ENCODE measurements at places on chromosomes 1 and 21.

- DNase-seq: no peak
Measured at GRCh38 chr1:204435381-204435831, 23.8 kb upstream of the PPP1R15B start.

GRCh38 chr1:87327376-87328271 is 1.1 kb upstream of the LMO4 start:
- no peak for DNase-seq

DNA sequence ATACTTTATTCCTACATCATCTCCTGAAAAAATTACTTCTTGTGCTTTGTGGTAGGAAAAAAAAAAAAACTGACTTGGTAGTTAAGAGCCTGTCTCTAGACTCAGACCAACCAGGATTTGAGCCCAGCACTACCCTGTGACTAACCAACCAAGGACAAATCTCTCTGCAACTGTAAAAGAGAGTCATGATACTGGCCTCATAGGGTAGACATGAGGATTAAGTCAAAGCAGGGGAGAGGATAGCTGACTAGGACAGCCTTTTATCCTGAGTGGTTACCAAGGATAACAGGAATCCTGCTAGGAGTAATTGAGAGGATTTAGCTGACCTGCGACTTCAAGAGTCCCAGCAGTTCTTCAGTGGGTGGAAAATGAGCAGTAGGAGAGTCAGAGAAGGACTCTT is 112.8 kb downstream of the C1orf21 start:
- DNase-seq: no peak

- DNase-seq: no peak
Measured at GRCh38 chr1:75630004-75630594, 19.2 kb upstream of the SLC44A5 start.

GRCh38 chr1:109267743-109268300 is 15.1 kb downstream of the PSRC1 start:
- no peak for DNase-seq

- DNase-seq: no peak
Measured at GRCh38 chr1:30526652-30527345, 196.6 kb downstream of the MATN1 start.

- DNase-seq: no peak
Measured at GRCh38 chr1:95308276-95309030, 74.4 kb downstream of the RWDD3 start.

DNA sequence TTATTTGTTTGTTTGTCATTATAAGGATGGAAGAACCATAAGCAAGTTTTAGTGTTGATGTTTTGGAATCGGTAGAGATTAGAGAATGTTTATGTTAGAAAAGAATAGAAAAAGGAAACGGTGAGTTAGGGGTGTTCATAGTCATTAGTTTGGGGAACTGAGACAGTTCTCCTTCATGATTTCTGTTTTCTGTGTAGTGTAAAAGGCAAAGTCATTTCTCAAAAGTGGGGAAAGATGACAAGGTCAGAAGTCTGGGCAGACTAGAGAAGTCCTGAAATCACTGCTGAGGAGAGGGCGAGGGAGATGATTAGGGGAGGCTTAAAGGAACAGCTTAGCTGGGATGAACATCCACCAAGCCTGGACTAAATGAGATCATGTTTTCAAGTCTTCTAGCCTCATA is 498.9 kb downstream of the TTLL7 start:
- no peak for DNase-seq

DNA sequence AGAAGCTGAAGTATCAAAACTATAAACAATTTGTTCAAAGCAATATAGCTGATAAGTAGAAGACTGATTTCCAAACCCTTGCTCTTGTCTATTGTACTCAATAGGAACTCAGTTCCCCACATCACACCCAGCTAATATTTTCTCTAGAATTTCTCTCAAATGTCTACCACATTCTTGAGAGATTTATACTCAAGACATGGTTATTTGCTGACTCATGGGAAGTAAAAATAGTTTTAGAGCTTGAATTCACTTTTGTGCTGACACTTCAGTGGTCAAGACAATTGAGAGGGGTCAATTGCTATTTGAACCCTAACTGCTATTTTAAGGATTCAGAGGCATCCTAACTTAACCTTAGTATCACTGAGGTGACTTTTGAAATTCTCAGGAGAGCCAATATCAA is 99.0 kb downstream of the TNNI3K start:
- no peak for DNase-seq

DNA sequence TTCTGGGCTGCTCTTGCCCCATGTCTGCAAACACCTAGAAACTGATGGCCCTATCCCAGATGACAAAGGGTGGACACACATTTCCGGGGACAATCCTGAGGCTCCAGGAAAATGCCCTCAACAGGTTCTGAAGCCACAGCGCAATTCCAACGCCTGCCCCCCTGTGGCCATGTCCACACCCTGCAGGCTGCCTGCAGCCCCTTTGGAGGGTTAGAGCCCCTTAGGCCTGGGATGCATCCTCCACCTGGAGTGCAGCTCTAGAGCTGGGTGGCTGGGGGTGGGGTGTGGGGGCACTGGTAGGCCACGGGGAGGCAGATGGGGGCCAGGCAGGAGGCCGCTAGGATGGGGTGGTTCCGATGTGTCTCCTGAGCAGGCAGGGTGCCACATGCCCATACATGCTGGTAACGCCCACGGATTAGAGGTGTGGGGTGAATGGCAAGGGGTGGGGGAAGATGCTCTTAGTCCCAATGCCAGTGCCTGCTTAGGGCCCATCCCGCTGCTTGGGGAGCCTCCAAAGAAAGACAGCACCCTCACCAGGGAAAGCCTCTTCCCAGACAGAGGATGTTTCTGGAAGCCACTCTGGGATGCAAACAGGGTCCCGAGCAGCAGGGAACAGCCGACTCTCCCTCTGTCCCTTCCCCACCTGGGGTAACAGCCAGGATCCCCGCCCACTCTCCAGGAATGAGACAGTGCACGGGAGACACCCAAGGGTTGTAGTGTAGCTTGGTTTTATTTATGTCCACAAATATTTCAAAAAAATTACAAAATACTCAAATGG is 34.0 kb downstream of the SLC45A1 start:
- no peak for DNase-seq

- no peak for DNase-seq
Measured at GRCh38 chr1:4599951-4600481, 54.4 kb upstream of the AJAP1 start.

DNA sequence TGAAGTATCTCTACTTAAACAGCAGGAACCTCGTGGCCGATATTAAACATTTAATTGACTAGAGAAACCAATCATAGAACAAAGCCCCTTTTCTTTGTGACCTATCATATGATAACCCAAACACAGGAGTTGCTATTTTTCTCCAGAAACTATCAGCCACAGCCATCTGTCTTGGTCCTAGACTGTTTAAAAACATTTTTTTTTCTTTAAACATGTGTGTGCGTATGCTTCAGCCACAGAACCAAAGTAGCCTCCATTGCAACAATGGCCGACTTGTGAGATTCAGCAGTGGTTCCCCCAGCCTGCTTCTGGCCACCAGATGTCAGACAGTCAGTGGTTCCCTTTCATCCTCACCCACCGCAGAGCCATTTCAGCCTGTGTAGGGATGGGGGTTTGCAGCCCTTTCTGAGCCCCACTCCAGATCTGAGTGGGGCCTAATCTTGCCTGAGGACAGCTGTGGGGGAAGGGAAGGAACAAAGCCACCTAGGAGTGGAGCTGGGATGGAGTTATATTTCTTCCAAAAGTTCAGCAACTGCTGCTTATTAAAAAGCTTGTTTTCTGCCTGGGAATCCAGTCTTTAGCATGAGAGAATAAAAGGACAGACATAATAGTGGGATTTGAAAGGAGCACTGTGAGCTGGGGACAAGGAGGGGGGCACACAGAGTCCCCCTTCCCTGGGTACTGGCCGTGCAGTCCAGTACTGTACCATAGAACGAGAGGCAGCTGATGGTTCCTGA is 11.7 kb upstream of the IGSF3 start:
- no peak for DNase-seq
